ENCODE measurements at places on chromosomes 2 and 18.
A peak's percentile ranks its signal among the peaks of the same experiment; 100 is the strongest.

GRCh38 chr2:56047136-56047535 is 123.6 kb upstream of the EFEMP1 start:
- no peak for DNase-seq

DNA sequence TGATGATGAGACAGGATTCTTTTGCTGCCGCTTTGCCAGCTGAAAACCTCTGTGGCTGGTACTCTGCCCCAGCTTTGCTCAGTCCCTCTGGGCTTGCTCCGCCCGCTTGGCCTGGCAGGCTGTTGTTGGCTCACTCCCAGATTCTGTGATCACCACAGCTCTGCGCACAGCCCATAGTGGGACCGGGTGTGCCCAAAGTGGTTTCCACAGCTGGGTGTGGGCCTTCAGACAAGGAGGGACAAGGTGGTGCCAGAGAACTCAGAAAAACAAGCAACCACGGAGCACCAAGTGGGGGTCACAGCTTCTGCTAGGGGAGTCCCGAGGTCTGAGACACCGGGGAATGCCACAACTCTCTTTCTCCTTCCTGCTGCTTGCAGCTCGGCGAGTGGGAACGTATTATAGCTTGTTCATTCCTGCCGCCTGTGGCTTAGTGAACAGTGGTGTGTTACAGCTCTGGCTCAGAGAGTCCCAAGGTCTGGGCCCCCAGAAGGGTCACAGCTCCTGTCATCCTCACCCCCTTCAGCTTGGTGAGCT is 9.2 kb upstream of the KYNU start:
- no peak for DNase-seq

DNA sequence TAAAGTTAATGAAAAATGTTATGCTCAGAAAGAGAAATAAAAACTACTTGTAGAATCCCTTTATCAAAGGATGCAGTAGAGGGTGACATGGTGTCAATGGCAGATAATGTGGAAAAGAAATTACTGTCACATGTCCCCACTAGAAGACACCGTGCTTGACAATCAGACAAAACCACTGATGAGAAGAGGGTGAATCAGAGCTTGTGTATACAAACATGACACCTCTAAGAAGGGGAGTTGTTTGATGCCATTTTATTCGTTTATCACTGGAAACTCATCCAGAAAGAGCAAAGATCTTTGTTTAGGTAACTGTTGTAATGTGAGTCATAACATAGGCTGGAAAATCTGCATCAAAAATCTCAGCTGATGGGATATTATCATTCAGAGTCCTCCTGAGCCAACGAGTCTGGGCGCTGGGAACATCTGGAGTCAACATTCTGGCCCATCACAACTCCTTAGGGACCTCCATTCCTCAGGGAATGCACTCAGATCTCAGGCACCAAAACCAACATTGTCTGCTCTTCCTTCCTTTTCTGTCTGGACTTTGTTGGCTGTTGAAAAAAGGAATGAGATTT is 49.5 kb upstream of the RAB12 start:
- DNase-seq: no peak

DNA sequence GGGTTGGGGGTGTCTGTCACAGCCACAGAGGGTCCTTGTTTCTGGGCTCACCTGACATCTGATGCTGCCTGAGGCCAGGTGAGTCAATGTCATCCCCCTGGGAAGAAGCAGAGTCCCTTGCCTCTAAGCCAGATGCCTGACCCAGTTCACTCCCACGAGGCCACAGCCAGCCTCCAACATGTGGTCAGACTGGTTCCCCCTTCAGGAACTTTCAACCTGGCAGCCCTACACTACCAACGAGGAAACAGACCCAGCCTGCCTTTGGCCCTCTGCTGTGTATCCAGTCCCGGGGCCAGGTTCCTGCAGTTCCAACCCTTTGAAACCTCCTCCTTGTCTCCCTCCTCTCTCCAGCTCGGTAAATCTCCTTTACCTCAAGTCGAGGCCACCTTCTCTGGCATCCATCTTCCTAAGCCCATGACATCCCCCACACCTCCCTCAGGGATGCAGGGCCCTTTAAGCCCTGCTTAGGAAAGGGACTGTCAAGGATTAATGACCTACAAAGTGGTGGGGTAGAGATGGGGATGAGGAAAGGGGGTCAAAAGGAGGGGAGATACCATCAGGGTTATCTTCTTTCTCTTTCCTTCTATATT is 49.2 kb upstream of the SMAD2 start:
- DNase-seq: no peak

GRCh38 chr2:182831101-182831500 is 35.3 kb downstream of the FRZB start:
- no peak for DNase-seq

GRCh38 chr2:67485431-67485830 is 88.3 kb downstream of the ETAA1 start:
- DNase-seq: no peak

DNA sequence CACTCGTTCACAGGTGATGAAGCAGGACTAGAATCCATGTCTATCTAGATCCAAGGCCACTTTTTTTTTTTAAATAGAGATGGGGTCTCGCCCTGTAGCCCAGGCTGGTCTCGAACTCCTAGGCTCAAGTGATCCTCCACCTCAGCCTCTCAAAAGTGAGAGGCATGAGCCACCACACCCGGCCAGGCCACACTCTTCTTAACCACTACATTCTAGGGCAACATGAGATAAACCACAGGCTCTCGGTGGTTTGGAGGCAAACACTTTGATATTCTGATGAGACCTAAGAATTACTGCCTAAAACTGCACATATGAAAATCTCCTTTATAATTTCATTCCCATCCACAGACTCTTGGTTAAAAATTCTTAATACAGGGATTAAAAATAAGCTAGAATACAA is 51.8 kb downstream of the USP34 start:
- DNase-seq: no peak

DNA sequence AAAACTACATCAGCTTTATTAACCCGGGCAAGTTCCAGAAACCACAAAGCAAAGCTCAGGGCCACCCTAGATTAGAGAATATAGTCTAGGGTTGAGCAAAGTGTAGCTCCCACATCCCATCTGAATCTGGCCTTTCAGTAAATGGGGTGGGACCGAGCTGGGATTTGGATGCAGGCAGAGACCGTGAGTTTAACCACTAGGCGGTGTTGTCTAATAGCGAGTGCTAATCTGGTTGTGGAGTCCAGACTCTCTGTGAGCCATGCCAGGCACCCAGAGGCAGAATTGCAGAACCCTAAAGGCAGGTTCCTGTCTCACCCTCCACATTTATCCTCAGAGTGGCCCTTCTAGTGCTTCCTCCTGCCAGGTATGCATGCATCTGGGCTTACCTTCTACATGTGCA is 435.9 kb downstream of the TSN start:
- no peak for DNase-seq

GRCh38 chr2:112322919-112323318 is 47.5 kb downstream of the ZC3H6 start:
- no peak for DNase-seq

GRCh38 chr2:45498661-45499550 is 112.2 kb downstream of the SRBD1 start:
- no peak for DNase-seq

- DNase-seq: no peak
Measured at GRCh38 chr2:226847090-226847489, 11.2 kb downstream of the RHBDD1 start.

DNA sequence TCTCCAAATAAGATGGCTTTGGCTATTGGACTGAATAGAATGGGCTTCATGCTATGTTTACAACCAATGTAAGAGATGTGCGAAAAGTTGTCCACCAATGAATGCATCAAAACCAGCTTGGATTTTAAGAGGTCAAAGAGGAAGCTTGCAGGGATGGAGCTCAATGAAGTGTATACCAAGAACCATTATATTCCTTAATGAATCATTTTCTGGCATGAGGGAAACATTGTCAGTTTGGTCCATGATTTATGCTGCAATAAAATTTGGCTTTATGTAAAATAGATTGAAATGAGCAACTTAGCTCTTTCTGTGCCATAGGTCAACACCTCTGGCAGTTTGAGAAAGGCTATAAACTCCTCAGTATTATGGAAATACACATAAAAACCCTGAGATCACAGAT is 107.3 kb downstream of the SH3BP4 start:
- DNase-seq: no peak

GRCh38 chr18:11149441-11150270 is at the start of gene PIEZO2:
PIEZO2 (minus strand) TSS chr18:11149569; CDS start chr18:11148588, 981 bp downstream.
- DNase-seq: peak; percentile 69

- DNase-seq: no peak
Measured at GRCh38 chr2:85758361-85759256, 4.8 kb downstream of the ATOH8 start.

DNA sequence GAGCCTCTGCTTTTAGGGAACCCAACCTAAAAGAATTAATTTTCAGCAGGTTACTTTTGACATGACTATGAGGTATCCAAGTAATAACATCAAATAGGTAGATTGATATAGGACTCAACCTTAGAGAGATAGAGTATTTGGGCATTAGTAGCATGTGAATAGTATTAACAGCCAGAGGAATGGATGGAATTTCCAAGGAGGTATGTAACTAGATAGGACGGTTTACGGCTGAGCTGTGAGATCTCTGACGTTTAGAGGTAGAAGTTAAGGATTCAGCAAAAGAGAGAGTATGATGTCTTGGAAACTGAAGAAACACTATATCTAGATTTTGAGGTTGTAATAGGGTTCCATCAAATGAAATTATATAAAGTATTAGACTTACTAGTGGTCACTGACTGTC is 70.3 kb downstream of the HNMT start:
- no peak for DNase-seq

DNA sequence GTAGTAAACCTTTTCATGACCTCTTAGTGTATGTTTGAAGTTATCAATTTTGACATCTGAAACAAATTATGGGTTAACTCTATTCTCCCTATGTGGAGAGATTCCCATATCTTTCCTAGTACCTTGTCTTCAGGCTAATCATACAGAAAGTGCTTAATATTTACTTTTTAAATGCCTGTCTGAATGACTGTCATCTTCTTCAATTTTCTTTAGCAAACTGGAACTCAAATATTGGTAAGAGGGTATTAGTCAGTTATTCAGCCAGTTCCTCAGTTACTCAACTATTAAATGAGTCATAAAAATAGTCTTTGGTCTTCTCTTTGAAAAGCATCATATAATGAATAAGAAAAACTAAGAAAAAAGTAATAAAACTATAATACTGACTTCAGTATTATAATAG is 1038.0 kb upstream of the PIK3C3 start:
- DNase-seq: no peak

- no peak for DNase-seq
Measured at GRCh38 chr2:191247381-191248057, 2.3 kb downstream of the MYO1B start.

DNA sequence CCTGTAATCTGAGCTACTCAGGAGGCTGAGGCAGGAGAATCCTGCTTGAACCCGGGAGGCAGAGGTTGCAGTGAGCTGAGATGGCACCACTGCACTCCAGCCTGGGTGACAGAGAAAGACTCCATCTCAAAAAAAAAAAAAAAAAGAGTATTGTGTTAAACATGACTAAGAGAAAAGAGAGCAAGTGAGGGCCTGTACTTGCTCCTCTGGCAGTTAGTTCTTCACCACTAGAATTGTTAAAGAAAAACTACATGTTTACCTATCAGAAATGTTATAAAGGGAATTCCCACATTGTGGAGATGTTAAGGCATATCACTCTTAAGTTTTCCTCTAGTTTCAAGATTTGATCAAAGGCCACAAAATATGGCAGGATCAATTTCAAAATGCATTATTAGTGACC is 75.4 kb upstream of the LRATD1 start:
- no peak for DNase-seq

Data from caudate nucleus (tissue), 63 donors.